ENCODE measurements at places on chromosomes 2 and 18.

DNA sequence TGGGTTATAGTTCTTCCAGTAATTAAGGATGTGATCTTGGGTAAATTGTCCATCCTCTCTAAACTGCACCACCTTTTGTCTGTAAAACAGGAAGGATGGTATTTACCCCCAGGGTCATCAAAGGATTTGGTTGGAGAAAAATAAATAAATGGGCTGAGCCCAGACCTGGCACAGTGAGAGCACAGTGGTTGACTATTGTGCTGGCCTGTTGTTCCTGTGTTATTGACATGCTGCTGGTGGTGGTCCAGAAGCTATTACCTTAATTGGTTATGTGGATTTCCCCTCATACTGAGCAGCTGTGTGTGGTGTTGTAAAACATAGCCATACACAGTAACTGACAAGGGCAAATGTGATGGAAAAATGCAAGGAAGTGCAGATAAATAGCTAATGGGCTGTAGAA is 746 bp upstream of the IL37 start:
- DNase-seq, result no peak

DNA sequence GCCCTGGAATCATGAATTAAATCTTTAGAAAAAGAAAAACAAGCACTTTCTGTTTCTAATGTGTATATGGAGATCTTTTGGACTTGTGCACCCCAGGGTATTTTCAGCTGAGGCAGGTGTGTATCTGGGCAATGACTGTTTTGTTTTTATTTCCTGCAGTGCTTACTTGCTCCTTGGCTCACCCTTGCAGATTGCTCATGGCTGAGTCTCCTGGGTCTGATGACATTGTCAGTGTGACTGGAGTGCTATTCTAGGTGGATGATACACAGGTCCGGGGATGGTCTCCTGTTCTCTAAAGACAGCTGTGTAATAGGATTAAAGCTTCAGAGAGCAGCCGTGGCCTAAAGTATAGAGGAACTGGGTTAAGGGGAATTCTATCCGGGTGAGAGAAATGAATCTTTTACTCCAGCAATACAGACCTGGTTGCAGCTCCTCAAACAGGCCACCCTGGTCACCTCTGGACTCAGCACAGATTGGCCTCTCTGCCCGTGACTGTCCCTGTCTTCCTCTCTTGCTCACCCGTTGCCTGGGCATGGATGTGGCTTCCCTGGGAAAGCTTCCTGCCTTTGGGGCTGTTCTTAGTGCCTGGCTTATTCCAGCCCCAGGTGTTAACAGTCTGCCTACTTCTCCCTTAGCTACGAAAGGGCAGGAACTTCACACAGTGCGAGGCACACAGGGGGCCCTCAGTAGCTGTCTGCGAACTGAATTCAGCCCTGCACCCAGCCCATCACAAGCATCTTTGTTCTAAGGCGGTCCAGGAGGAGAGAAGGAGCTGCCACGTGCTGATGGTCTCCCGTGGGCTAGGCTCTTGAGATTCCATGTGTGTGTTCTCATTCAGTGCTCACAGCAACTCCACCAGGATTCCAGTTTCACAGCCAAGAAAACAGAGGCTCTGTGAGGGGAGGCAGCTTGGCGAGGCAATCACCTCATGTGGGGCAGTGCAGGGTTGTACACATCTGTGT is 84.3 kb downstream of the ACOXL start:
- DNase-seq, result no peak

GRCh38 chr18:70491734-70492348 is 203.0 kb downstream of the SOCS6 start:
- DNase-seq, result no peak

- DNase-seq, result no peak
These were observed 226.6 kb downstream of the NAPG start for GRCh38 chr18:10752382-10752781.

- DNase-seq, result no peak
These were observed 8.9 kb upstream of the OTOF start for GRCh38 chr2:26486789-26487188.

GRCh38 chr2:108217211-108217610 is 22.6 kb upstream of the SULT1C3 start:
- DNase-seq, result no peak

DNA sequence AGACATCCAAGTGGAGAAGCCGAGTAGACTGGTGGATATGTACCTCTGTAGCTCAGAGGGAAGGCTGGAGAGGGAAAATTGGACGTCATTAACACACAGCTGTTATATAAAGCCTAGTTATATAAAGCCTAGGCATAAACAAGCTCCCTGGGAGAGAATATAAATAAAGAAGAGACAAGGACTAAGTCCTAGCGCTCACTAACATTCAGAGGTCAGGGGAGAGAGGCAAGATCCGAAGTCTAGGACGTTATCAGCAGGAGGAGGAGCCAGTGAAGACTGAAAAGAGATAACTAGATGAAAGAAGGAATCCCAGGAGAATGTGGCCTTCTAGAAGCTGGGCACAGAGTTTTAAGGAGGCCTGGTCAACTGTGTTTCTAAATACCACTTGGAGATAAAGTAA is 55.3 kb downstream of the NOL10 start:
- DNase-seq, result no peak

DNA sequence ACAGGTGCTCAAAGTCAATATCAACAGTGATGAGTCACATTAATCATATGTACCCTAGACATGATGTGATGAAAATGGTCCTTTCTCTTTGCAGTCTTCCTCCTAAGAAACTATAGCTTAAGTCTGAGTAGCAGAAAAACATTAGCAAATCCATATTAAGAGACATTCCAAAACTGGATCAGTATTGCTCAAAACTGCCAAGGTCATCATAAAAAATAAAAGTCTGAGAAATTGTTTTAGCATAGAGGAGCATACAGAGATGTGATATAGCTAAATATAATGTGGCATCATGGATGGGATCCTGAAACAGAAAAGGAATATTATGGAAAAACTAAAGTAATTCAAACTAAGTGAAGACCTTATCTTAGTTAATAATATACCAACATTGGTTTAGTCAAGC is 1316.1 kb downstream of the SUCLG1 start:
- DNase-seq, result no peak

DNA sequence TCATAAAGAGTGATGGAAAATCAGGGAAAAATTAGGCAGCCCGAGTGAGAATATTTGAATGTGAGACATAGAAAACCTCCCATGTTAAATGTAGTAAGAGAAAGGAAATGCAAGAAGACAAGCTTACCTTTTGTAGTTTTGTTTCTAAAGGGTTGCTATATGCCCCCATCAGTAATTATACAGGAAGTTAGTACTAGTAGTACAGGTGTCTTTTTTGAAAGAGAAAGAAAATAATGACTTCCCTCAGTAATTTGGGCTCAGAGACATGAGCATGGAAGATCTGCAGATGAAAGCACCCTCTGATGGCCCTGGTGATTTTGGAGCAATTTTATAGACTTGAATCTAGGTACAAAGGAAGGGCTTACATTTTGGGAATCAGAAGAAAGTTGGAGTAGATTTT is 80.8 kb downstream of the RHBDD1 start:
- DNase-seq, result no peak

GRCh38 chr2:194380011-194380410 is 1277.0 kb upstream of the SLC39A10 start:
- DNase-seq, result no peak

- DNase-seq, result no peak
These were observed 44.0 kb upstream of the ROCK2 start for GRCh38 chr2:11388262-11389051.

All from posterior vena cava (tissue), 2 donors.